ENCODE measurements at places on chromosomes 1 and 21.

- no peak for DNase-seq
Measured at GRCh38 chr1:231558708-231559185, 30.3 kb downstream of the TSNAX start.

- no peak for DNase-seq
Measured at GRCh38 chr1:203124011-203124410, 3.5 kb upstream of the ADORA1 start.

DNA sequence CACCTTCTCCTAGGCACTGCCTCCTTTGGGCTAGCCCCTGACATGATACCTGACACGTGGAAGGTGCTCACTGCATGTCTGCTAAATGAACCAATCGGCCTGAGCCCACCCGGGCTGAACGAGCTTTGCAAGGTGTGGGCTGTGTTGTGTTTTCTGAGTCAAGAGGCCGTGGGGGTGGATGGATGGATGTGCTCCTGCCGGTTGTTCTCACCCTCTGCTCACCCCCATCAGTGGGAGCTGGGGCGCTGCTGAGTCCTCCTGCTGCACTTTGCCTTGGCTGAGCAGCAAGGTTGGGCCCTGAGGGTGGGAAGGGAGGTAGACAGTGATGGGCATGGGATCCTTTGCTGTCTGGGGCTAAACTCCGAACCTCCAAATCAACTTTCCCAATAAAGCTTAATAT lies 6.7 kb upstream of the CACNA1E start:
- no peak for DNase-seq

DNA sequence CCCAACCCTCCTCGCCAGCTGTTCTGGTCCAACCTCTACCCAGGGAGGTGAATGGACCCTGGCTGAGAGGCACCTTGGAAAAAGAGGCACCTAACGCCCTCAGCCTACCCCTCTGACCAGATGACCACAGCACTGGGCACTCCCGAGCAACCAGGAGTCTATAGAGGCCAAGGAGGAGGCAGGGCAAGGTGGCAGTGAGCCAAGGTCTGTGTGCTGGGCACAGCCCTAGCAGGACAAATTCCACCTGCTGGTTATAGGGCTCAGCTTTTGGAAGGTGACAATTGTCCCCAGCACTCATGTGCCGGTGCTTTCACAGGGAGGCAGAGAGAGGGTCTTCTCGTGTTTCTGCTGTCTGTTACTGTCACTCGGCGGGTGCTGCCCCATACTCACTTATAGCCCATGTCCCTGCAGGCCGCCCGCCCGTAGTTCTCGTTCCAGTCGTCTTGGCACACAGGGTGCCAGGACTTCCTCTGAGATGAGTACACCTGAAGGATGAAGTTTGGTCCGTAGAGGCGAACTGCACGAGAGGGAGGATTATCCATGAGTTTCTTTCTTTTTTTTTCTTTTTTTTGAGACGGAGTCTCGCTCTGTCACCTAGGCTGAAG lies 27.8 kb downstream of the TMPRSS2 start:
- DNase-seq, result no peak

DNA sequence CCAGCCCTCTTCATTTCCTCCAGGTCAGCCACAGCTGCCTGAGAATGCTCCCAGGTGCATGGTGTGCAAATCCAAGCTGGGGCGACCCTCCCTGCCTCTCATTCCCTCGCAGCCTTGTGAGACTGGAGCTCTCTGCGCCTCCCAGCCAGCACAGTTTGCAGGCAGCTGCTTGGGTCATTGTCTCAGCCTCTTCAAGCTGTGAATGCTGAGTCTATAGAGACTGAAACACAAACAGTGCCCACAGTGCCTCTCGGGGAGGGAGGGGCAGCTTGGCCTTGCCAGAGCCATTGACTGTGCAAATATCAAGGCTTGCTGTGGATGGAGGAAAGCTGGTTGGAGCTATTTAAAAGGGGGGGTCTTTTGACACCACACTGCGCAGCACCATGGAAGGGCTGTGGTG lies 10.6 kb downstream of the PLXNA2 start:
- DNase-seq, result no peak

DNA sequence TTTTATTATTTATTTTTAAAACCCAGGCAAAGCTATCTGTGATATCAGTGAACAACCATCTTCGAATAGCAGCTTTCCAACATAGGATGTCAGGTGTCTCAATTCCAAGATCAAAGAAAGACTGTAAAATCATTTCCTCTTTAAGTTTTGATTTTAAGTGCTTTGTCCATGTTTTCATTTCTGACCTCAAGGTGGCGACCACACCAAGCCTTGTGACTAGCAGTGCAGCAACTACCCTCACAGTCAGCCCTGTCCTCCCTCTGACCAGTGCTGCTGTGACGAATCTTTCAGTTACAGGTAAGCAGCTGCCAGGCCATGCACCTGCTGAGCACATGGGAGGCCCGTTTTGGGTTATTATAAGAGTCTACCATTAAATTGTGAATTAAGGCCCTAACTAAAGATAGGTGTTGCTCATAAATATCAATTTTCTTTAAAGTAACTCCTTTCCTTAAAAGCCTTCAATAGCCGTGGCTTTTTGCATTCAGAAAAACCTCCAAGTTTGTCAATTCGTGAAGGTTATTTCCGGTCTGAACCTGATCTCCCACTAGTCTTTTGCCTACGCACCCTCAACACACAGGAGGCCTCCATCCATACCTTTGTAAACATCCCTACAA lies 117.0 kb downstream of the CD247 start:
- DNase-seq, result no peak

- no peak for DNase-seq
Measured at GRCh38 chr1:64328193-64328592, 124.8 kb downstream of the UBE2U start.

- no peak for DNase-seq
Measured at GRCh38 chr1:184270556-184270955, 116.3 kb upstream of the C1orf21 start.

- DNase-seq, result no peak
Measured at GRCh38 chr1:234342774-234343173, 30.5 kb upstream of the COA6 start.

All from SK-N-MC (cell line).